ENCODE measurements at places on chromosomes 7 and 10. TPM values are rescaled to one million over a fixed set of nuclear protein-coding genes. Genes with fewer than 3 reads are reported as not detected.

DNA sequence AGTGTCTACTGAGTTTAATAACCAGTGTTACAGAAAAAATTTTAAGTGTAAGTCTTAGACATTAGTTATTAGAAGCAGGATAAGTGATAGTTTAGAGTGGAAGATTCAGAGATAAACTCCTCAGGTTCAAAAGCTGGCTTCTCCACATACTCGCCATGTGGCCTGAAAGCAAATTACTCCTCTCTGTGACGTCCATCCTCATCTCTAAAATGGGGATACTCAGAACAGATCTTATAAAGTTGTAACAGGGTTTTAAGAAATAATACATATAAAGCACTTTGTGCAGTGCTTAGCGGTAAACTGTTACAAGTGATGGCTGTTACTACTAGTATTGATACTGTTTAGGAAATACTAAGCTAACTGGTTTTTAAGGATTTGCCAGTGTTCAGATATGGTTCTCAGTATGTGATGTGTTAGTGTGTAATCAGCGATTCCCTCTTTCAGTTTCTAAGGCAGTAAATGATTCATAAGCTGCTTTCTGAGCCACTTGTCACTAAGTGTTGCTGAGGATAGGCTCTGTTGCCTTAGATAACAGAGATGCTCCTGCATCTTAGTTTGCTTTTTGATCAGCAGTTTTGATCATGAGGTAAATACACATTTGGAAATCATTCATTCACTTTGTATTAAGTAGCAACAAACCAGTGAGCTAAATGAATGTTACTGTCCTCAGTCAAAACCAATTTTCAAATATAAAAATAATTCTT lies 58.7 kb downstream of the CYP51A1 start:
- no peak for DNase-seq

Gene SYT15
- 0.79 TPM for total RNA-seq

Gene CYP3A5
- total RNA-seq = 24.9 TPM

- DNase-seq = no peak
These were observed 119.4 kb downstream of the EVX1 start for GRCh38 chr7:27362026-27362425.

DNA sequence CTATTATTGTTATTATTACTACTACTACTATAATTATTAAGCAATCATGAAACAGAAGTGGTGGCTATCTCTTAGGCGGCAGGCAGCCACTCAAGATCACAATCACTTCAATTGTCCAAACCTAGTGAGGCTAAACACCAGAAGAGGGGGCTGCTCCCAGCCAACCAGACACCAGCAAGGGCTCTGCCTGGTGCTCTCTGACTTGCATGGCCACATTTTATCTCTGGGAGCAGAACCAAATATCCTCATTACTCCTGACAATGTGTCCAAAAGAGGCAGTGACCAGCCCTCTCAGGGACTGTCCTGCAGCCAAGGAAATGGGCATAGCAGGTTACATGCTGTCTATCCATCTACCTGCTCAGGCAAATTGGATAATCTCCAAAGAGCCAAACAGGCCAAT lies 187.4 kb upstream of the PDE1C start:
- DNase-seq = no peak

- DNase-seq = no peak
These were observed 8.9 kb upstream of the HYCC1 start for GRCh38 chr7:23022851-23023250.
